ENCODE measurements at places on chromosomes 3 and 15.

GRCh38 chr3:55185380-55185779 lies 257.5 kb upstream of the LRTM1 start:
- DNase-seq: no peak

GRCh38 chr3:123267821-123268220 lies 66.1 kb downstream of the SEC22A start:
- DNase-seq: no peak

- DNase-seq: no peak
Observed at GRCh38 chr3:184339001-184339400, 1.6 kb downstream of the FAM131A start.

GRCh38 chr3:63228677-63229076 lies 49.4 kb upstream of the SYNPR start:
- DNase-seq: no peak

GRCh38 chr15:48915861-48916260 lies 37.9 kb downstream of the EID1 start:
- no peak for DNase-seq
